ENCODE measurements at places on chromosomes 2 and 18.
A peak's percentile ranks its signal among the peaks of the same experiment; 100 is the strongest.

- DNase-seq, result no peak
These were observed 254.4 kb downstream of the ERBB4 start for GRCh38 chr2:212284166-212284565.

DNA sequence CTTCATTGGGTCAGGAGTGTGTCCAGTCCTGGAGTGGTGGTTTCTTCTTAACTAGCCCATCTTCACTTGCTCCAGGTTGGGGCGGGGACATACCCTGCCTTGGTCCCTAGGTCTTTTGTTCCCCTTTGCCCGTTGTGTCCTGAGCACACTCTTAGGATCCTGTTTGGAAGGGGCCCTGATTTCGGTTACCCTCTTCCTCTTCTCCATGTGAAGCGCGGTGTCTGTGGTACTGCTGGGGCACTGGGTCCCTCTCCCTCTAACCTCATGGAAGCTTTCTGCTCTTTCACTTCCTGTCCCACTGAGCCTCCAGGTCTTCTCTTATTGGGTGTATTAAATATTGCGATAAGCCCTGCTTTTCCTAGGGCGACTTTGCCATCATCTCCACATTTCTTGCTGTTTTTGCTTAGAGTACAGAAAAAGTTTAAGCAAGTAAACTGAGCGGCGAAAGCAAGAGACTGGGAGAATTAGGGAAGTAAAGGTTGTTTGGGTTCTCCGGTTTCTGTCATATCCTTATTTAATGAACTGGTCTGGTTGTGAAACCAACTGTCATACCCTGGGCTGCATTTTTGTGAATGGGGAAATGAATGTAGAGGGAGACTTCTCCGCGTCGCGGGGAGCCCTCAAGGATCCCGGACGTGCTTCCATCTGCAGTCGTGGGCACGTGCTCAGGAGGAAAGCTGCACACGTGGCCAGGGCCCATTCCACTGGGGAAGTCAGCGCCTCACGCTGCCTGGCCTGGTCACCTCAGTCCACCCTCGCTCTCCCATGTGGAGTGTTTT is 73.8 kb upstream of the B3GNT7 start:
- DNase-seq, result no peak

GRCh38 chr18:50475538-50476193 is 84.2 kb upstream of the MAPK4 start:
- DNase-seq, result no peak

- peak; percentile 96 for DNase-seq
These were observed 8.2 kb upstream of the GPR17 start for GRCh38 chr2:127637725-127638252.

- DNase-seq, result no peak
These were observed 606 bp upstream of the TOGARAM2 start for GRCh38 chr2:28980368-28981015.

- DNase-seq, result no peak
These were observed 75.3 kb downstream of the NFATC1 start for GRCh38 chr18:79471046-79471445.

DNA sequence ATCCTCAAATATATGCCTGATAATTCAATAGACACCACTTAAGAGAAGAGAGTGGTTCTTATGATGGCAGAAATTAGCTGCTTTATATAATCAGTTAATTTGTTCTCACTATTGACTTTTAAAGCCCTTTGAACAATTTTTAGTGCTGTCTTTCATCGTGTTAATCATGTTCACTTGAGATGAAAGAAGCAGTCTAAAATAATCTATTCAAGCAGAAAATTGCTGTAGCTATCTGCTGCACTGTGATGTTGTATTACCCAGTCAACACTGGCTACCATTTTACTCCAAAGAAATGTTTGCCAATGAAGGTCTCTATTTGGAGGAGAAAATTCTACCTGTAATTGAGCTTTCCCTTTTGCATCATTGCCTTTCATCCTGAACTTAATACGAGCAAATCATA is 459.8 kb upstream of the FSIP2 start:
- no peak for DNase-seq

- DNase-seq, result no peak
These were observed 101.7 kb downstream of the STK39 start for GRCh38 chr2:168145426-168146310.

- no peak for DNase-seq
These were observed 17.3 kb downstream of the OTOF start for GRCh38 chr2:26460613-26461031.

GRCh38 chr2:18398833-18399232 is 161.6 kb downstream of the RDH14 start:
- DNase-seq, result no peak

- DNase-seq, result no peak
These were observed 773.9 kb upstream of the LRATD1 start for GRCh38 chr2:13858626-13859025.

DNA sequence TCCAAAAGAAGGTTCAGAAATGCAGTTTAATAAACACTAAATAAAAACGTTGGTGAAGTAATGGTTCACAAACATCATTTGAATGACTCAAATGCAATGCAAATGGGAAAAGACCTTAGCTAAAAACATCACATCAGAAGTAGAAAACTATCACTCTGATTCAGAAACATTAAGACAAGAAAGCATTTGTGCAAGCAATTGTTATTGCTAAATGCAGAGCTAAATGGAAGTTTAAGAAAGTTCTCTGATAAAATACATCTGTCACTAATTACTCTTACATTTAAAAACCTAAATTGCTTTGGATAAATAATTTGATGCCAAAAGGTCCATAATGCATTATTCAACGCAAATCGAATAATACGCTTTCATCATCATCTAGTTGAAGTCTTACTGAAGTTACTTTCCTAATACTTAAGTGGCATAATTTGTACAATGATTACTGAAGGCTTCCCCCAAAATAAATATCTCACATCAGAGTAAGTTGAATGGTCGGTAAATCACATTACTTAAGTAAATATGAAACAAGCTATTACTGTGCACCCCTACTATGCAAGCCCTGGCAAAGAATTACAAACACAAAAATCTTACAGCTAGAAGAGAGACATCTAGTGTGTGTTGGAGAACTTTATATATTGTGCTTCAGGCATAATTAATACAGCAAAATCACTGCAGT is 105.7 kb upstream of the KCTD1 start:
- no peak for DNase-seq

DNA sequence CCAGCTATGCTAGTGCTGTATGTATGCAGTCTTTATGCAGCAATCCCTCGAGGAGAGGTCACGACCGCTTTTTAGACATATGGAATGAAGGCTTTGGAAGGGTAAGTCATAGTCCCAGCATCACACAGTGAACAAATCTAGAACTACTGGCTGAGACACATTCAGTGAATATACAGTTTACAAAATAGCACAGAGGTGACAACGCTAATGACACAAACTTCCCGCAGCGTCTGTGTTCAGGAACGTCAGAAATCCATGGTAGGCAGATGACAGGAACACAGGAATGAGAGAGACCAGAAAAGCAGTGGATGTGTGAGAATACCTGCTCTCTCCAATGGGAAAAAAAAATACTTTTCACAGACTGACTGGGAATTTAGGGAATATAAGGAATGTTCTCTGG is 29.6 kb downstream of the CABYR start:
- no peak for DNase-seq

DNA sequence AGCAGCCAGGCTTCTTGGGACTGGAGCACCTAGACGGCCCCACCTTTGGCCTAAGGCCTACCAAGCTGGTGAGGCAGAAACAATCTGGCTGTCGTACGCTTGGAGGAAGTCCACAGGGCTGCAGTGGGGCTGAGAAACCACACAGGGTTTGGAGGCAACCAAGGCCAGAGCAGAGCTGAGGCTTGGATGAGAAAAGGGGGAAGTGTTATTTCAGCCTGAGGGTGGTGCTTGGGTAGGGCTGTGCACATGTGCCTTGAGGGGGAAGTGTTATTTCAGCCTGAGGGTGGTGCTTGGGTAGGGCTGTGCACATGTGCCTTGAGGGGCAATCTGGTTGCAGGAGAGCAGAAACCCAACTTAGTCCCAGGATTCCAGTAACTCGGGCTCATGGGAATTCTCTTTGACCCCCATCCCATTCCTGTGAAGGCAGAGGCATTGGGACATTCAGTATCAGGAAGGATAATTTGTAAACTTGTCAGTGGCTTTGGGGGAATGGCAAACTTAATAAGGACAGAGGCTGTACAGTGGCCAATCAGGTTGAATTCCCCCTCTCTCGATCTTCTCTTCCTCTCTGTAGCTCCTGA is 971 bp upstream of the FBXO41 start:
- no peak for DNase-seq

DNA sequence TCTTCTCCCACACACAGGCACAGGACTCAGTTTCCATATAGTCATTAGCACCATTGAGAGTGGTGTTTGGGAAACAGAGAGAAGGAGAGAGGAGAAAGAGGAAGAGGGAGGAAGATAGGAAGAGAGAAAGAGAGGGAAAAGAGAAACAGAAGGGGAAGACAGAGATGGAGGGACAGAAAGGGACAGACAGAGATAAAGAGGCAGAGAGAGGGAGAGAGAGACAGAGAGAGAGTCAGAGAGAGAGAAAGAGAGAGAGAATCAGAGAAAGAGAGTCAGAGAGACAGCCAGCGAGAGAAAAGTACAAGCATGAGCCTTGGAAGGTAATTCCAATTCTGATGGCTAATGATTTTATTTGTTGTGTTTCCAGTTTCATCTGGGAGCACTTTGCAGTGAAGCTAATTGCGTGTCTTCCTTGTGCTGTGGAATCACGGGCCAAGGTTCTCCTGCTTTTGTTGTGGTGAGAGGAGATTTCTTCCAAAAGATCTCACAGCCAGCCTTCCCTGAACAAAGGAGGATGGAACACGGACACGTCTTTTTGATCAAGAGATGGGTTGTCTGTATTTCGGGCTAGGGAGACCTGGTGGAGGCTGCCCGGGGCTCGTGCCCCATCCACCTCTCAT is 153.6 kb upstream of the TWIST2 start:
- DNase-seq, result no peak

DNA sequence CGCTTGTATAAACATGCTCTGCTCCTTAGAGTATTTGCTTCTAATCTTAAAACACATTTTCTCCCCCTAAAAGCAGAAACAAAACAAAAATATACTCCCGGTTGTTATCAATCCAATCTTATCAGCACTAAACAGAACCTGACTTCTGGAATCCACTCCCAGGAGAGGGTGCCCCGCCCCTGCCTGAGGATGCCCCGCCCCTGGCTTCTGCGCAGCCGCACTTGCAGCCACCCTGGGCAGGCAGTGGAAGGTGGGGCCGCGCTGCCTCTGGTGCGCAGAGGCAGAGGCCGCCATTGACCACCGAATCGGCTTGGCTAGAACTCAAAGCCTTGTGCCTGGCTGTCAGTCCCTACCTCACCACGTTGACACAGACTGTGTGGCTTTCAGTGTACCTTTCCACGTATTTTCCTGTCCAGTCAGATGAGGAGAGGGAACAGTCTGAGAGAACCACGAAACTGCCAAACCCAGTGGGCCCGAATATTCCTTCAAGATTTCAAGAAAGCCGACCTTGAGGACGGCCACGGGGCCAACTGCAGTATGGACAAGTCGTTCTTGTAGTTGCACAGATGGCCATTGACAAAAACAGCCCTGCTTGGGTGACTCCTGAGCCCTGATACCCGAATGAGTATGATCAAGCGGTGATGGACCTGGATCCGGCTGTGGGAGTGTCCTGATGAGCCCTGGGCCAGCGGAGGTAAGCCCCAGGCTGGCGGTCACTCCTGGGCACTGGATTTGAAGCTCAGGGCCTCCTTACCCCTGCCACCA is 46.2 kb upstream of the ARHGAP28 start:
- DNase-seq, result no peak

DNA sequence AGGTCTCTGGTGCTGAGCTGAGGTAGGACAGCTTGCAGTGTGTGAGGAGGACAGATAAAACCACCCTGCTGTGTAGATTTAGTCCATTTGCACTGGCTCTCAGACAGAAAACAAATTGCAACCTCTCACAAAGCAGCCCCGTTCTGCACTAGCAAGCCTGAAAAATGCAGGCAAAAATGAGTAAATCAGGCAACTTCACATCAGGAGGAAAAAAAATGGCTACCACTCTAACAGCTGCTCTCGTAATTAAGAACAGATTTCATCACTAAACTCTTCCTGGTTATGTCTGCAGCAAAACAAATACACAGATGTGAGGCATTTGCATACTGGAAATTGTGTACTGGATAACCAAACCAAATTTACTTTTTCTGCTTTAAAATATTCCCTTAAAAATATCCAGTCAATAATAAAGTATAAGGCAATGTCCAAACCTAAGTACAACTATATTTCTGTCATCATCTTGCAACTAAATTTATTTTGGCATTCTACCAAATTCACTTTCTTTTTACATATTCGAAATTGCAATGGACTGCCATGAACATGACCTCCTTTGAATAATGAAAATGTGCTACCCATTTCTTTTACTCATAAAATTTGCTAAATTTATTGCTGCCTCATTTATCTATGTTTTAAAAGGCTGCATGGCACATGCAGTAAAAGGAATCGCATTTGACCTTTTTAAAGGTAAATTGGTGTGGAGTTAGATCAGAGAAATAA is 157.4 kb downstream of the AFF3 start:
- DNase-seq, result peak; percentile 31

GRCh38 chr2:121881038-121881437 is 125.6 kb downstream of the TSN start:
- no peak for DNase-seq
